Stimulated activated CD8-positive, alpha-beta memory T cell treated with anti-CD3 and anti-CD28 coated beads, Interleukin-4, amount 100 ng/mL, for 24 hours (primary cell): ENCODE measurements at places on chromosomes 5 and 9.
A peak's percentile ranks its signal among the peaks of the same experiment; 100 is the strongest.

DNA sequence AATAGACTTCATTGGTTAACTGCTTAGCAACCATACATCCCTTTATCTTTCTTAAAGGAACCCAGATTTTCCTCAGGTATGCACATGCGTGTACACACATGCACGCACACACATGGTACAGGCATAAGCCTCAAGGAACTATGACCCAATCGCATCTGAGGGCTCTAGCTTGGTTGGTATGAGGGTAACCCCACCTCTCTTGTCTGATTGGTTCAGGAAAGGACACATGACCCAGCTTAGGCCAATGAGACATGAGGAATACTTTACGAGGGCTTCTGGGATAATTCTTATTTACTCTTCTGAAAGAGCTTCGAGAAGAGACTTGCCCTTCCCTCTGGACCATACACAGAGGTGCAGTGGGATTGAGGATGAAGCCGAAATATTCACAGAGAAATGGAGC is 141.9 kb downstream of the FRMD3 start:
- DNase-seq = no peak

- no peak for DNase-seq
Observed at GRCh38 chr9:137140151-137141012, 1.4 kb downstream of the GRIN1 start.

GRCh38 chr5:6759401-6759800 is 46.2 kb downstream of the TENT4A start:
- no peak for DNase-seq

GRCh38 chr5:1910861-1911772 is 28.4 kb upstream of the IRX4 start:
- DNase-seq = no peak

DNA sequence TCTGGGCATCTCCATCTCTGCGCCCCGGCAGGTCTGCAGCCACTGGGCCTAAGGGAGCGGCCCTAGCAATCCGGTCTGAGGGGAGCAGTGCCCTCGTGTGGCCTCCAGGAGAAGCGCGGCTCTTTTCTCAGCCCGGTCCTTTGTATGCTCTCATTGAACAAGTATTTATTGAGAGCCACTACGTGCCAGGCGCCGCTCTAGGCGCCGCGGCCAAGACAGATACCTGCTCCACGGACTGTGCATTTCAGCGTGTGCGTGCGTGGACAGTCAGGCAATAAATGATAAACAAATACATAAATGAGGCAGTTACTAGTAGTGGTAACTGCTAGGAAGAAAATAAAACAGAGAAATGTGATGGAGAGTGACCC is 2.3 kb upstream of the SLC4A9 start:
- peak; percentile 50 for DNase-seq

GRCh38 chr9:6628704-6629103 is 16.8 kb downstream of the GLDC start:
- DNase-seq = no peak

DNA sequence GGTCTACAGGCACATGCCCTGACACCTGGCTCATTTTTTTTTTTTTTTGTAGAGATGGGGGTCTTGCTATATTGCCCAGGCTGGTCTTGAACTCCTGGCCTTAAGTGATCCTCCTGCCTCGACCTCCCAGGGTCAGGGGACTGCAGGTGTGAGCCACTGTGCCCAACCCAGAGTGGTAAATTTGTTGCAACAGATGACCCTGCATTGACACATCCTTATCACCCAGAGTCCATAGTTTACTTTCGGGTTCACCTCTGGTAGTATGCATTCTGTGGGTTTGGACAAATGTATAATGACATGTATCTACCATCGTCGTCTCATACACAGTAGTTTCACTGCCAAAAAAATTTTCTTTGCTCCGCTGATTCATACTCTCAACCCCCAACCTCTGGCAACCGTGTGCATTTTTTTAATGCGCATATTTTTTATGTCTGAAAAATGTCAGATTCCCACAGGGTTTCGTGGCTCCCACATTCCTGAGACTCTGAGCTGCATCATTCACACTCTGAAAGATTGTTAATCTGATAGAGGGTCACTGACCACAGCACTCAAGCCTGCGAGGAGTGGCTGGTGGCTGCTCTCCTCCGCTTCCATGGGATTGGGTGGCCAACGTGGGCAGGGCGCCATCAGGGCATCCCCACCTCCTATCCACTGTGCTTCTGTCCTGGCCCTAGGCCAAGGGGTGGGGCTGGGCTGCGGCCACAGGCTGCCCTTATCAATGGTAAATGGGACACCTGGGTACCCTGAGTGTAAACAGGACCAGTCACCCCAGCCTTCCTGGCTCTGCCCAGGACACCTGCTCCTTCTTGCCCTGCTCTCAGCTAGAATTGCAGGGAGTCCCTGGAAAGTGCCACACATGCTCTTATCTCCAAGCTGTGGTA is 9.6 kb downstream of the NDST1 start:
- DNase-seq = no peak

- no peak for DNase-seq
Observed at GRCh38 chr9:36623280-36623679, 50.6 kb downstream of the MELK start.

DNA sequence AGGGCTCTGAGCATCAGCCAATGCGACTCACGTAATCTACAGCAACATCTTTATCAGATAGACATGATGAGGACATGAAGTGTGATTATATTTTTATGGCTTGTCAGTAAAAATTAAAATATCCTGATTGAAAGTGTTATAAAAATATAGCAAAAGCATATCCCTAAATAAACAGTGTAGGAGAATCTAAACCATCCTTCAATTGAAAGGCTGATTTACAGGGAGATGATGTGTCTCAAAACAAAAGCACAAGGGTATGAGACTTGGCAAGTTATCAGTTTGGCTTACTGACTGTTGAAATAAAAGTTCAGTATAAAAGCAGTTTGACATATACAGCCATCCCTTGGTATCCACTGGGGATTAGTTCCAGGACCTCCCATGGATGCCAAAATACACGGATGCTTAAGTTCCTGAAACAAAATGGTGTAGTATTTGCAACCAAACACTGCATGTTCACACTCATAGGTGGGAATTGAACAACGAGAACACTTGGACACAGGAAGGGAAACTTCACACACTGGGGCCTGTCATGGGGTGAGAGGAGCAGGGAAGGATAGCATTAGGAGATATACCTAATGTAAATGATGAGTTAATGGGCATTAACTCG is 149.9 kb upstream of the MAP1B start:
- DNase-seq = no peak

DNA sequence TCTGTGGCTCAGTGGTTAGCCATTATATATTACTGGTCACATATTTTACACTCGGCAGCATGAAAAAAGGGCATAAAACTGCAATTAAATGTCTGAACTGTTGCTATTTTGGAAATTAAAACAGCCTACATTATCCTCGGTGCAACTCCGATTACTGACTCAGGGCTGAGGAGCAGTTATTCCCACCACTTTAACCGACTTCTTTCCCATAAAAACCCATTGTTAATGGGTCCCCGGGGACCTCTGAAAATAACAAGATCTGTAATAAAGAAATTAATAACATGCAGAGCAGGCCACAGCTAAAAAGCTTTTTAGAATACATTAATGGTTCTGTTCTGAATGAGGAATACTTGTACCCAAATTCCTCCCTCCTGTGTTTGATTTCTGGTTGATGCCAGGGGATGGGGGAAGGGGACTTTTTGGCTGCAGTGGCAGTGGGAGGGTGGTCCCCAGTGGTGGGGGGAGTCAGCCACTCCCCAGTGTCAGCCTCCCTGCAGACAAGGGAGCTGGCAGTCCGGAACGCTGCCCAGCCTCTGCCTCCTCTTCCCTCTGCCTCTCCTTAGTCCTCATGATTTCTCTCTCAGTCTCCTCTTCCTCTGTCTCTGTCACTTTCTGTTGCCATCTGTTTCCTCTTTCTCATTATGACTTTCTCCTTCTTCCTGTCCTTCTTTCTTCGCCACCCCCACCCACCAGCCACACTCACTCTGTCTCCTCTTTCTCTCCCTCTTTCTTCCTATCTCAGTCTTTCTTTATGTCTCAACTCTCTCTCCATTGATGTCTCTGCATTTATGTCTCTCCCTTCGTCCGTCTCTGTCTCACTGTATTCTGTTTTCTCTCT is 59.0 kb upstream of the ZBTB43 start:
- no peak for DNase-seq

GRCh38 chr9:105883847-105884246 is 189.5 kb downstream of the TMEM38B start:
- DNase-seq = no peak

DNA sequence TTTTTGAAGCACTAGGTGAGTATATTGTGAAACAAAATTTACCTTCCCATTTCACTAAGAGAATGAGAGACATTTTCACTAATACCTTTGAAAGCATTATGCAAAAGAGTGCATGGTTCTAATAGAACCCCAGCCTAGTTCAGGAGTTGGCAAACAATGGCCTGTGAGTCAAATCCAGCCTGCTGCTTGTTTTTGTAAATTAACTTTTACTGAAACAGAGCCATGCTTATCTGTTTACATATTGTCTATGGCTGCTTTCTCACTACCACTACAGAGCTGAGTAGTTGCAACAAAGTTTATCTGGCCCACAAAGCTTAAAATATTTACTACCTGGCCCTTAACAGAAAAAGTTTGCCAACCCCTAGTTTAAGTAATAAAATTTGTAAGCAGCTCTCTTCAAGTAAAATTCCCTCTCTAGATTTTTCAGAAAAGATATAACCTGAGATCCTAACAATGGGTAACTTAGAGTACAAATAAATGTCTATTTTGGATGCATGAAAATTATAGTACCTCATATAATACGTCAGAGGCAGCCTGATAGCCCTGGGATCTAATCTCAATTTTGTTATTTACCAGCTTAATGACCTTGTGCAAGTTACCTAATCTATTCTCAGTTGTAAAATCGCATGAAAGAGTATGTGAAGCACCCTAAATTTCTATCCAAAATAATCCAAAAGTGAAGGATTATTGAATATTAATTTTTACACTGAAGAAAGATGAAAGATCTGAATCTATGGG is 50.7 kb upstream of the ARL15 start:
- DNase-seq = no peak
